Hematopoietic multipotent progenitor cell treated with erythropoietin and hydrocortisone succinate and interleukin-3 and kit ligand, for 15 days (in vitro differentiated cells): ENCODE measurements at places on chromosomes 13 and 19.

GRCh38 chr13:86608701-86609100 lies 809.5 kb upstream of the SLITRK6 start:
- no peak for DNase-seq

DNA sequence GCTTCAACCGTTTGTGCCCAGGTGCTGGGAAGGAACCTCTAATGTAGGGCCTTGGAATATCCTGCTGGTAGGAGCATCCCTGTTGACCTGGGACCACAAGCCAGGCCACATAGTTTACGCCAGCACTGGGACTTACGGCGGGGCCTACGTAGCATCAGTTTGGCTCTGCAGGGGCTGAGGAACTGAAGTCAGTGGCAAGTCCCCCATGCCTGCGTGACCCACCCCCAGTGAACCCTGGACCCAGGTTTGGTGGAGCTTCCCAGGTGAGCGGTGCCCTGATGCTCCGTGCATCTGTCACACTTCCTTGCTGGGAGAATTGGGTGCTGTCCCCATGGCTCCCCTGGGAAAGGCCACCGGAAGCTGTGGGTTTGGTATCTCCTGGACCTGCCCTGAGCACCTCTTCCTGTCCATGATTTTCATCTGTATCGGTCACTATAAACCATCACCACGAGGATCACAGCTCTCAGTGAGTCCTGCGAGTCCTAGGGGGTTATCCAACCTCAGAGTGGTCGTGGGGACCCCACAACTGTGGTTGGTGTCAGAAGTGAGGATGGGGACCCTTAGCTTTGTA lies 9.9 kb downstream of the SIGLEC11 start:
- DNase-seq: no peak

DNA sequence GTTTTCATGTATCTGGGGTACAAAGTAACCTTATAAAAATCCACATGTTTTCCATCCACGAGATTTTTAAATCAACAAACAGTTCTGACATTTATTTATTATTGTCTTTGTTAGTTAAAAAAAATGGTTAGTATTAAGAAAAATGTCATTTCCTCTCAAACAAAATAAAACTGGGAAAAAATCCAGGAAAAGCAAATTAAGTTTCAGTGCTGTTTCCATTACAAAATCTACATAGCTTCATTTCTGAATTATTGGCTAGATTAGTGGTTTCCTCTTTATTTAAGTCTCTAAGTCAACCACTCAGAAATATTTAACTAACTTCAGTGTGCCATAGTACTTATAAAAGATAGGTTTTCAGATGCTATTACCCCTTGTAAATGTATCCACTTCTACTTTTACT lies 49.1 kb downstream of the MZT1 start:
- no peak for DNase-seq

- DNase-seq: no peak
Measured at GRCh38 chr13:98237331-98237730, 60.3 kb upstream of the RNF113B start.

- no peak for DNase-seq
Measured at GRCh38 chr19:33686687-33687480, 65.1 kb downstream of the CHST8 start.

DNA sequence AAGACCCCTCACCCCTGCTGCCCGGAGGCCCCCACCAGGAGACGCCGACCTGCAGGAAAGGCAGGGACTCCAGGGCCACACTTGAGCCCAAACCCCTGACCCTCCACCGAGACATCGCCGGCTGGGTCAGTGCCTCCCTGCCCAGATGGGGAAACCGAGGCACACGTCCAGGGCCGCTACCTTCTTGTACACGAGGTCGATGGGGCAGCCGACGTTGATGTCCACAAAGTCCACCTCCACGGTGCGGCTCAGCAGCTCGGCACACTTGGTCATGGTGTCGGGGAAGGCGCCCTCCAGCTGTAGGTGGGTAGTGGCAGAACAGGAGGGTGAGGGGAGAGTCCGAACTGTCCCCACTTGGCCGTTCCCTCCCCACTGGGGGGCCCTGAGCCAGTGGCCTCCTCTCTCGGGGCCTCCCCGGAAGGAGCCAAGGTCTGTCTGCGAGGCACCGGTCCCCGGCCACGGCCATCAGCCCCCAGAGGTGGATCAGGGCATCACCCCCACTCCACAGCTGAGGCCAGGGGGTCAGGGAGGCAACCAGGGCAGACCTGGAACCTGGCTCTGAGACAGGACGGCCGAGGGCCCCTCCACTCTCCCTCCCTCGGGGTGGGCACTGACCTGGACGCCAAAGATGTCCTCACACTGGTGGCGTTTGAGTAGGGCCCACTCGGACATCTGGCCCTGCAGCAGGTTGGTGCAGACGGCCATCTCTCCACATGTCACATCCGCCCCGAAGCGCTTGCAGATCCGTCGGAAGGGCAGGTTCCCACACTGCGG lies 3.0 kb upstream of the PRR22 start:
- no peak for DNase-seq

DNA sequence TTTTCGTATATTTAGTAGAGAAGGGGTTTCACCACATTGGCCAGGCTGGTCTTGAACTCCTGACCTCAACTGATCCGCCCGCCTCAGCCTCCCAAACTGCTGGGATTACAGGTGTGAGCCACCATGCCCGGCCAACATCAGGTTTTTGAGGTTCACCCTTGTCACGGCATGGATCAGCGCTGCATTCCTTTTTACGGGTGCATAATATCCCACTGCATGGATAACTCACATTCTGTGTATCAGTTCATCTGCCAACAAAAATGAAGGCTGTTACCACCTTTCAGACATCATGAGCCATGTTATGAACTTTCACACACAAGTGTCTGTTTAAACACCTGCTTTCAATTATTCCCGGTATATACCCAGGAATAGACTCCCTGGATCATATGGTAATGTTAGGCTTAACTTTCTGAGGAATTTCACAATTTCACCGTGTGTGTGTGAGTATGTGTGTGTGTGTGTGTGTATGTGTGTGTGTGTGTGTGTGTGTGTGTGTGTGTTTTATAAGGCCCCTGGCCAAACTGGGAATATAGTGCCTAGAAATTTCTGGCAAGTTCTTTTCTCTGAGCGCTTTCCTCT lies 52.2 kb downstream of the AP1M1 start:
- DNase-seq: no peak
